ENCODE measurements at places on chromosomes 6 and 20. TPM values are rescaled to one million over a fixed set of nuclear protein-coding genes. Genes with fewer than 3 reads are reported as not detected.

RBBP8NL gene
- total RNA-seq: not detected

SUMO4 gene
- total RNA-seq: 1.3 TPM

TP53RK gene
- total RNA-seq: 11.8 TPM

GRCh38 chr6:135088281-135088680, 33.7 kb upstream of the HBS1L start:
- no peak for DNase-seq

DNA sequence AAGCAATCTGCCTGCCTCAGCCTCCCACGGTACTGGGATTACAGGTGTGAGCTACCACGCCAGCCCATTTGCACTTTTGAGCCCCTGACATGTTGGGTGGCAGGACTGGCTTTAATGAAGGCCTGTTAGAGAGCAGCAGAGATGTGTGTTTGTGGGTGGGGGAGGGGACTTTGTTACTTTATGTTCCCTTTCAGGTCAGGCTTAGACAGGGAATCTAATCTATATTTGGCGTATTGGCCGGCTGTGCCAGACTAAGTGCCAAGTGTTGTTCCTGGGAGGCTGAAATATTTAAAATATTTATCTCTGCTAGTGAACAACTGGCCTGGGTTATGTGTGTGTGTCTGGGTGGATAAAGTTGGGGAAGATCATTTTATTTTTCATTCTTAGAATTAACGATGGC, 6.1 kb downstream of the GMPR start:
- DNase-seq: no peak

- no peak for DNase-seq
Observed at GRCh38 chr20:64140061-64140931, 24.0 kb upstream of the MYT1 start.

DNA sequence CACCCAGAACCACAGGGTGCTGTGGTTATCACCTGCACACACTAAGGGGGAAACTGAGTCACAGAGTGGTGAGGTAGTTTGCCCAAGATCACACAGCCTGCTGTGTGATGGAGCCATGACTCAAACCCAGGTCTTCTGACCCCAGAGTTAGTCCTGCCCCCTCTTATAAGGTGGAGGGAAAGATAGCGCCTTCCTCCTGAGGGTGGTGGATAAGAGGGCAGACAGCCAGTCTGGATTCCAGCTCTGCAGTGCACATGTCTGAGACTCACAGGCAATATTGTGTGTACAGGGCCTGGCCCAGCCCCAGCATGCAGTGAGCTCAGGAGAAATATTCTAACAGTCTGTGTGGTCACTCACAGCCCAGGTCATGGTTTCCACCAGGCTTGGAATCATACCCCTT, 393.7 kb downstream of the CDH4 start:
- DNase-seq: no peak

NFATC2 gene
- 4.8 TPM for total RNA-seq

GRCh38 chr6:146876271-146877151, 277.7 kb downstream of the ADGB start:
- DNase-seq: no peak

MCHR2 gene
- total RNA-seq: not detected
